Dorsolateral prefrontal cortex (tissue), 122 donors: ENCODE measurements at places on chromosomes 12 and 14.

DNA sequence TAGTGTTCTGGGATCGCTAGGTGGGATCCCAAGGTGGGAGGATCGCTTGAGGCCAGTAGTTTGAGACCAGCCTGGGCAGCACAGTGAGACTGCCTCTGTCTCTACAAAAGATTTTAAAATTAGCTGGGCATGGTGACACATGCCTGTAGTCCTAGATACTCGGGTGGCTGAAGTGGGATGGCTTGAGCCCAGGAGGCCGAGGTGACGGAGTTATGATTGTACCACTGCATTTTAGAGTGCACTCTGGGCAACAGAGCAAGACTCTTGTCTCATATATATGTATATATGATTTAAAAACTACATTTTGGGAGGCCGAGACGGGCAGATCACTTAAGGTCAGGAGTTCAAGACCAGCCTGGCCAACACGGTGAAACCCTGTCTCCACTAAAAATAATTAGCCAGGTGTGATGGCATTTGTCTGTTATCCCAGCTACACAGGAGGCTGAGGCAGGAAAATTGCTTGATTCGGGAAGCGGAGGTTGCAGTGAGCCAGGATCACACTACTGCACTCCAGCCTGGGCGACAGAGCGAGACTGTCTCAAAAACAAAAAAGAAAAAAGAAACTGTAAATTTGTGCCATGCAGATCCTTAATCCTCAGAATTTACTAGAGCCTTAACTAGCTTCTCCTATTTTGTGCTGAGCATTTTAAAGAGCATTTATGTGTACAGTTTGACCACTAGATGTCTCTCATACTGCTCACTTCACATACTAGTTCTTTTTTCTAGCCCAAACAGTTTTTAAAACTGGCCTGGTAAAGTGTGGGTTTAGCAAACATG lies 114.8 kb downstream of the MON2 start:
- DNase-seq = no peak

- DNase-seq = no peak
Observed at GRCh38 chr12:30135776-30136175, 352.0 kb upstream of the TMTC1 start.

- DNase-seq = no peak
Observed at GRCh38 chr12:10896854-10897253, 12.5 kb downstream of the TAS2R13 start.

DNA sequence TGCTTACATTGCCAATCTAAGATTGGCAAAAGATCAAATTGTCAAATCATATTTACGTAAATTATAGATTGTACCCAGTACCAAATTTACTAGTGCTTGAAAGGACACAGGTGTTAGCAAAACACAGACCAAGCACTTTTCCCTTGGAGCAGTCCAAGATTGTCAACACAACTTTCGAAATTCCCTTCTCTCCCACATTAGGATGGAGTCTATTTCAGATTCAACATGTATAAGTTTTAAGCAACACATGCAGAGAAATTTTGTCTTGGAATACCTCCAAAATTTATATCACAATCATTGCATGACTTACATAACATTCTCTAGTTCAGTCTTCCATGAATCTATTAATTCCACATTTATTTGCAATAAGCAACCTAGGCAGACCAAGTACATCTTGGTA lies 74.9 kb upstream of the SLCO1C1 start:
- no peak for DNase-seq
